ENCODE measurements at places on chromosomes 7 and 10.
A peak's percentile ranks its signal among the peaks of the same experiment; 100 is the strongest.

DNA sequence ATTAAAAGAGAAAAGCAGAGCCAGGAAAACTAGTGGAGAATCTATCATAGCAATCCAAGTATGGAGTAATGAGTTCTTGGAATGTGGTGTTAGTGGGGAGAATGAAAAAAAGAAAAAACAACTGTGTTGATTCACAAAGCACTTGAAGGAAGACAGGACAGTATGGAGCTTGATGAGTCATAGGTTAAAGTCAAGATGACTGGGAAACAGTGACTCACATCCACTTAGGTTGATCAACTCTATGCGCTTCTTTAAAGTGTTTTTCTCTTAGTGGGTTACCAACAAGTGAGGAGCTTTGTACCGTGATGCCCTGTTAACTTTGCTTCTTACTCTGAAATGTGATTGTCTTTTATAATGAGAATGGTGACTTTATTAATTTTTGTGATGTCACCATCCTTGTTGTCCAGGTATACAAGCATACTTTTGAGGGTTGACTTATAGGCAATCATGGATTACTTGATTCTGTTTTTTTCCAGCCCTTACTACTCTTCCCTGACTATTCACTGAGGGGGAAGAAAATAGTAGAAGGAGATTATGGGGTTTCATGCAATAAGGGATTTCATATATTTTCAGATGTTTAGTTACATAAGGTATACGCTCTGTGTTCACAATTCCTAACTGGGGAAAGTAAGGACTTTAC lies 32.1 kb upstream of the MDFIC start:
- DNase-seq, result no peak

GRCh38 chr10:49089557-49090188 lies 25.6 kb downstream of the VSTM4 start:
- no peak for DNase-seq

DNA sequence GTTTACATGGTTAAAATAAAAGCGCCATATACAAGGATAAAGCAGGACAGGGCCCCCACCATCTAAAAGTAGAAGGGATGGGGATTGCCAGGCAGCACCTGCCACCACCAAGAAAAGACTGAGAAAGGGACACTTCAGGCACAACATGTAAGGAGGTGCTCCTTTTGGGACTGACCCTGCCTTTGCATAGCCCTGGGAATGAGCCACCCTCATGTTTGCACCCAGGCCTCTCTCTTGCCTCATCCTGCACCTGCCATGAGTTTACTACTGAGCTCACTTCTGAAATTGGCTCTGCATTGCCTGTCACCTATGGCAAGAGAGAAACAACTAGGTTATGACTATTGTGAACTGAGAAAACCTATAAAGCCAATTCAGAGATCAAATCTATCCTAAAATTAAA lies 489.7 kb downstream of the KCNMA1 start:
- DNase-seq, result no peak

DNA sequence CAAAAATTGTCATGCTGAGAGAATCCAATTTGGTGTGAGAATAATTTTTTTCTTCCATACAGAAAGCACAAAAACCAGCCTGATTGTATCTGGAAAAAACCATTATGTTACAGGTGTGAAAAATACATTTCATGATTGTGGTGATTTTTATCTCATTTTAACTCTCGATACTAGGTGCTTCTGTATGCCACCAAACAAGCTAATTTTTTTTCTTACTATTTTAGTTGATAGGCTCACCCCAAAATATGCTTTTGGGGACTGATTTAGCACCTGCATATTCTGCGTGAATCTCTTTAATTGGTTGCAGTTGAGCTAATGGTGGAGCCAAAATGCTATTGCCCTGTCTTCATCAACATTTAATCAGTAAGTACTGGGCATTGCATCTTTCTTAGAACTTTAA lies 1.9 kb downstream of the DMTF1 start:
- DNase-seq, result no peak

GRCh38 chr7:21476429-21476828 lies 48.5 kb downstream of the SP4 start:
- no peak for DNase-seq

DNA sequence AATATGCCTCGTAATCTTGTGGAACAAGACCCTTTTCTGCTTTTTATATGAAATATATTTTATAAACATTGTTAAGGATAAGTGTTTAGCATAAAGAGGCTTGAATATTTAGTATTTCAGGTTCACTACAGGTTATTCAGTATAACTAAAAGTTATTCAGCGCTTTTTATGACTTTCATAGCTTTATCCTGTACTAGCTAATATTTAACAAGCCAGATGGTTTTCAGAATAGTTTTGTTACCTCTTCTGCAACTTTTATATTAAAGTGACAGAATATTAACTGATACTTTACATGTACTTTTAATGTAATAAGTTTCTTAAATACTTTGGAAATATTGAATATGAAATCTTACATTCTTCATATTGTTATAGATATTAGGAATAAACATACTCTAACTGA lies 75.4 kb downstream of the CYP51A1 start:
- no peak for DNase-seq

- DNase-seq, result no peak
These were observed 119.8 kb downstream of the CACNA2D1 start for GRCh38 chr7:82323806-82324205.

GRCh38 chr10:18554479-18554878 lies 96.9 kb downstream of the NSUN6 start:
- no peak for DNase-seq

DNA sequence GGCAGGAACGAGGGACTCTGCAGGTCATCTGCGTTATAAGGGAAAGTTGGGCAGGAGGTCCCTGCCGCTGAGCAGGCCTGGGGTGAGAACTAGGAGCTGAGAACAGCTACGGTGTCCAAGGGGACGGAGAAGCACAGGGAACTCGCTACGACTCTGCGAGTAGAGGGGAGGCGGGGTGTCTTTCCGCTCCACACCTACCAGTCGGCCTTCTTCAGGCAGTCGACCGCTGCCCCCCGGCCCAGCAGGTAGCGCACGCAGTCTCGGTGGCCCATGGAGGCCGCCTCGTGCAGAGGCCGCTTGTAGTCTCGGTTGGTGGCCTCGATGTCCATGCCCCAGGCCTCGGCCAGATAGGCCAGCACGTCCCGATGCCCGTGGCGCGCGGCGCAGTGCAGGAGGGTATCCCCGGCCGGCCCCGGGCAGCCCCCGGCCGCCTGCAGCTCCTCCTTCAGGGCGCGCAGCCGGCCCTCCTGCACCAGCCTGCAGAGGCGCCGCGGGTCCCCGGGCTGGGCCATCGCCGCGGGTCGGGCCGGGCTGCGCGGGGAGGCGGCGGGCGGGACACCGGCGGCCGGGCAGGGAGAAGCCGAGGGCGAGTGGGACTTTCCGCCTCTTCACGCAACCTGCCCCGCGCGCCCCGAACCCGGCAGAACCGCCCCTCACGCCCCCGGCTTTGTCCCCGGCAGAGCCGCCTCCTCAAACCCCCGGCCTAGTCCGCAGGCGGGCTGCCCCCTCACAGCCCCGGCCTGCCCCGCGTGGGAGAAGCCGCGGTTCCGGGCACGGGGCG lies 660 bp downstream of the ANKRD16 start:
- peak; percentile 53 for DNase-seq

GRCh38 chr7:10474048-10474447 lies 499.6 kb upstream of the PHF14 start:
- DNase-seq, result no peak

DNA sequence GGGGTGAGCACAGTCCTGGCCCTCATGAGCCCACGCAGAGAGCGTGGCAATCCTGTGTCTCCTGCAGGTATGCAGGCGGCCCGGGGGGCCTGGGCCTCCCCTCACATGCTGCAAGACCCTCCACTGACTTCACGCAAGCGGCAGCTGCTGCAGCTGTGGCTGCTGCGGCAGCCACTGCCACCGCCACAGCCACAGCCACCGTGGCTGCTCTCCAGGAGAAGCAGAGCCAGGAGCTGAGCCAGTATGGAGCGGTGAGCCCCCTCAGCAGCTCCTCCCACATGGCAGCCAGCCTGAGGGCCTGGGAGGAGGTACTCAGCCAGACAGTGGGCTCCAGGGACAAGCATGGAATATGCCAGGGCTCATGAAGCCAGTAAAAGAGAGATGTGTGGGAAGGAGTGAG lies 8.7 kb downstream of the ZMIZ2 start:
- no peak for DNase-seq

DNA sequence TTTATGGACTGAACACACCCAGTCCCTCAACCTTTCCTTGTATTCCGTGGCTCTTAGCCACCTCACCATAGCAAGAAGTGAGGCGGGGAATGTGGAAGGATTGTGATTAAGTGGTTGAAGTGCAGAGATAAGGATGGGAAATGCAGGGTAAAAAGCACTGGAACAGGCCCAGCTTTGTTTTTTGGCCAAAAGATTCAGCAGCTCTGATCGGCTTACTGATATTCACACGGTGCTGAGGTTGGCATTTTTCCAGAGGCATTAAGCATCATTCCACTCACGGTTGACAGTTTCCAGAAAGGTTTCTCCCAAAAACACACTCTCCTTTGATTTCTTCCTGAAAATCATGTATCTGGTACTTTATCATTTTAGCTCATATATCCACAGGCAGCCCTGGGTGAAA lies 544.2 kb downstream of the CNTNAP2 start:
- no peak for DNase-seq

DNA sequence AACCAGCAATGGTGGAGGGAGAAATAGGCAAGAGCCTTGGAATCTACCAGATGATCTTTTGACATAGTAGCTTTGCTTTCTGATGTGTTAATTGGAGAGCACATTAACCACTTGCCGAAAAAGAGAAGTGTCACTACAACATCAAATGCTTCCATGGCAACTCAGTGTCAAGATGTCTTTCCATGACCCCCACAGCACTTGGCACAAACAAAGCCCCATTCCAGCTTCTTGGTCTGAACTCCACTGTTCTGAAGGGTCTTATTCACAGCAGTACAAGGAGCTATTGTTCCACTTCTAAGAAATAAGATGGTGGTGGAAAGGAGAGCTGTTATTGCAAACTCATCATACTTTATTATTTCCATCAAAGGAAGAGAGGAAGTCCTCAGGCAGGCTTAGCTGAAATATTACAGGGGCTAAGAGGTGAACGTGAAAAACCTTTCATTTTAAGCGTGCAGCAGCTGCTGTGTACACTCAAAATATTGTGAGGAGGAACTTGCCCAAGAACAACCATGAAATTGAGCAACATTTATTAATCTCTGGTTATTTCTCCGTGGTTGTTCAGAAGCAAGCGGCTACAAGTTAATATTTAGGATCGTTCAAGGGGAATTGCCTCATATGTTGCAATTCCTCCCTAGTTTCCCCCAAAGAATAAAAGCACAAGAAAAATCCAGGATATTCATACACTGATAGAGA lies 354.8 kb upstream of the CELF2 start:
- DNase-seq, result no peak

GRCh38 chr10:31617757-31618156 lies 298.7 kb downstream of the ZEB1 start:
- no peak for DNase-seq

DNA sequence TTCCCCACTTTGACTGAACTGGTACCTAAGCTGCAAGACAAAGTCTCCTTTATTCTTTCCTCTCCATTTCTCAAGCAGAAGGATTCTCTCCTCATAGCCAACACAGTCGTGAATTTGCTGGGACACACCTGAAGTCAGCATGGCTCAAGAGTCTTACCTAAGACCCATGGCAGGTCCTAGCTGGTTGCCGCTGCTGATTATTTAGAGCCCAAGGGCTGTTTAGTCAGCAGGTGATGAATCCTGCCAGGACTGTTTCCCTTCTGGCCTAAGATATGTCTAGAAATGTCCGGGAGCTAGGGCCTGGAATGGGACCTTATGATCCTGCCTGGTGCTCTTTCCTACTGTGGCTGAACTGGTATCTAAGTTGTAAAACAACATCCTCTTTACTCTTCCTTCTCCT lies 82.8 kb downstream of the AHCYL2 start:
- no peak for DNase-seq

GRCh38 chr10:49662169-49662830 lies 17.2 kb upstream of the C10orf53 start:
- no peak for DNase-seq

- no peak for DNase-seq
These were observed 105.6 kb downstream of the CTBP2 start for GRCh38 chr10:125054669-125055268.

GRCh38 chr10:94315975-94316464 lies 46.7 kb downstream of the NOC3L start:
- DNase-seq, result no peak

DNA sequence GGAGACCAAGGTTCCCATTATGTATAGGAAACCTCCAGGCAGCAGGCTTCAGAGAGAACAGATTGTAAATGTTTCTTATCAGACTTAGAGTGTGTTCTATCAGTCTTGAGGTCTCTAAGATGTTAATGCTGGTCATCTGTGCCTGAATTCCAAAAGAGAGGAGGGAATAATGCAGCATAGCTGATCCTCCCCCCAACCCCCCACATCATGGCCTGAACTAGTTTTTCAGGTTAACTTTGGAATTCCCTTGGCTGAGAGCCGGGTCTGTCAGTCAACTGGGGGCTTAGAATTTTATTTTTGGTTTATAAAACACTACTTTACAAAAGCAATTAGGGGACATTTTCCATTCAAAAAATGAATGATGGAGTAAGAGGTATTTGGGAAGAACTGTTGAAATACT lies 184.3 kb downstream of the NEBL start:
- no peak for DNase-seq

- DNase-seq, result peak; percentile 15
These were observed 28.7 kb downstream of the ST8SIA6 start for GRCh38 chr10:17425584-17426262.

DNA sequence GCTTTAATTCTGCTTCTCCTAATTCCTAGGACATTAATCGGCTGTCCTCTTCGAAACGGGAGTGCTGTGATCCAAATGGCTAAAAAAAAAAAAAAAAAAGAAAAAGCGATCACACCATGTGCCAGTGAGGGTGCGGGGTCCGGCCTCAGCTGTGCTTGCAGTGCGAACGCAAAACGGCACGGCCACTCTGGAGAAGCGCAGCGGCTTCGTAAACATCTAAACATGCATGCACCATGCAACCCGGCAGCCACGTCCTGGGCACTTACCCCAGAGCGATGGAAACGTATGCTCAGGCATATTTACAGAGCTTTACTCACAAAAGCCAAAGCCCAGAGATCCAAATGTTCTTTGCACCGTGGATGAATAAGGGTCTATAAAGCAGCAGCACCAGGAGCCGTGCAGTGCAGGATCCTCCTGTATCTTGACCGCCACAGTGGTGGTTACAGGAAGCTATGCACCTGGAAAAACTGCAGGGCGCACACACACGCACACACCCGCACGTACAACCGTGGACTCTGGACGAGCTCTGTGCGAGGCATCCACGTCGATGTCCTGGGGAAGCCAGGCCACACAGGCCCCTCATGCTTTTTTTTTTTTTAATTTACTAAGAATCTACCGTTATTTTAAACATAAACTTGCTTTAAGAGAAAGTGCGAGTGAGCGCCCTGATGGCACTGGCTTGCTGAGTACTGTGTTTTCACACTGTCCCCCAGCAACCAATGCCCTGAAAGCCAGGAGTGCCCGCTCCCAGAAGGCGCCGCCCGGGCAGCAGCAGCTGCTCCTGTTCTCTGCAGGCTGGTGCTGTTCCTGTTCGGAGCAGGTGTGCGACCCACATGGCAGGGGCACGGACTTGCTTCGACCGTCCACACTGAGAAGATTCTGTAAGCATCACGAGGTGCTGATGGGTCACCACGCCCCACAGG lies 25.0 kb downstream of the GPER1 start:
- no peak for DNase-seq
